Stimulated activated CD4-positive, alpha-beta T cell treated with anti-CD3 and anti-CD28 coated beads, Interleukin-4, amount 100 ng/mL, for 24 hours (primary cell): ENCODE measurements at places on chromosomes 5 and 9.

DNA sequence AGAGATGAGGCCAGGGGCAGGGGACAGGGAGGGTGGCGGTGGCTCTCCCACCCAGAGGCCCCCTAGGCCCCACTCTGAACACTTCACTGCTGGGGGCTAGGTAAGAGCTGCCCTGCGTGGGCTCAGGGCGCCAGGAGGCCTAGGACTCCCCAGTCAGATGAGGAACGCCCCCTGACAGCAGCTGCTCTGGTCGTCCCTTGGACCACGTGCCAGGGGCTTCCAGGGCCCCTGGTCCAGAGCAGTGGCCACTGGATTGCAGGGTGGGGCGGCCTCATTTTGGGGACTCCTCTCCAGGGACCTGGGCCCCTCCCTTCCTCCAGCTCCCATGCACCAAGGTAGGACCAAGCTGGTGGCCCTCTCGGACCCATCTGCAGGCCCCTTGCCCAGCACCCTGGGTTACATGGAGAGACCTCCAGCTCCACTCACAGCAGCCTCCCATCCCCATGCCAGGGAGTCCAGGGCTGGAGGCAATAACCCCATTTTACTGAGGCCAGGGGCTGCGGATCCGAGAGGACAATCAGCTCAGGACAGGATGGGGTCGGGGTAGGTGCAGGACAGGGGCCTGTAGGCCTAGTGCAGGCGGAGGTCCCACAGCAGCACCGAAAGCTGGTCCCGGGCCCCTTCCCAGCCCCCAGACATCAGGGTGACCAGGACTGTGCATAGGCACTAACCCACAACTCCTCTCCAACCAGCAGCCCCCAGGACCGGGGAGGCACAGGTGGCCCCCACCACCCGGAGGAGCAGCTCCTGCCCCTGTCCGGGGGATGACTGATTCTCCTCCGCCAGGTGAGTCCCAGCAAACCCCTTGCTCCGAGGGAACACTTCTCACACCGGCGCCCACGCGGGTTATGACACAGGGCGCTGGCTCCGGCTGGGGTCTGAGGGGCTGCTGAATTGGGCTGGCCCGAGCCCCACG, 1.5 kb downstream of the EGFL7 start:
- no peak for DNase-seq

DNA sequence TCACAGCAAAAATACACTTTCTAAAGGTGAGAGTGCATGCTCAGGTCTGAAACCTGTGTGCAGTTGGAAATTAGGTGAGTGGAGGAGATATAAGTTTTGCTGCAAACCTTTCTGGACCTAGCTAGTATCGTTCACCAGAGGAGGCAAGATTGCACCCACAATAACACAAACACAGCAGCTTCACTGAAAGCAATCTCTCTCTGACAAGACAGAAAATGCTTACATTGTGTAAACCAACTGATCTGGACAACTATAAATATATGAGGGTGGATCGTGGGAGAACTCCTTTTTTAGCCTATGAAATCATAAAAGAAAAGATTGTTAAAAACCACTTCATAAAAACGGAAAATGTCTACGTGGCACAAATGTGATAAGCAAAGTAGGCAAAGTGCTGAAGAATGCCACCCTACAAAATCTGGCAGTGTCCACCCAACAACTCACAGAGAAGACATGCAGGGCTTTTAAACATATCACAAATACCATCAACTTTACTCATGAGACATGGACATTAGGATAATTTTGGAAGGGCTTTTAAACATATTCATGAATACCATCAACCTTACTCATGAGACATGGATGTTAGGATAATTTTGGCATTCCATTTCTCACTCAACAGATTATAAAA, 134.3 kb downstream of the CDH18 start:
- no peak for DNase-seq

DNA sequence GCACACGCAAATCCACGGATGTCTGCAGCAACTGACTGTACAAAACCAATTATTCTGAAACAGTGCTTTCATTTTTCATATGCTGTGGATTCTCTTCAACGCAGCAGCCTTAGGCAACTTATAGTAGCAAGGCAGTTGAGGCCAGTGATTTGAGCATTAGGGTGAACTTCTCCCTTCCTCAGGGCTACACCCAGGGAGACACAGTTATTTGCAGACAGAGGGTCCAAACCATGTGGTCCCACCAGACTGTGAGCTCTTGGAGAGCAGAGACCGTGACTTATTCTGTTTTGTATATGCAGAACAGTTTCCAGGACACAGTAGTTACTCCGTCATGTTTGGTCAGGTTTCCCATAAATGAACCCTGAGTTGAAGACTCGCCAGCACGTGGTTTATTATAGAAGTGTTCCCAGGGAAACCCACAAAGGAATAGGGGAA, 19.0 kb upstream of the WHRN start:
- DNase-seq: no peak

- DNase-seq: no peak
Observed at GRCh38 chr5:151107084-151107483, 26.2 kb upstream of the TNIP1 start.

- DNase-seq: no peak
Observed at GRCh38 chr5:125439243-125439642, 692.8 kb upstream of the ZNF608 start.

- DNase-seq: no peak
Observed at GRCh38 chr9:13088720-13089427, 190.6 kb downstream of the MPDZ start.

- DNase-seq: no peak
Observed at GRCh38 chr5:124025306-124025845, 513.4 kb downstream of the CSNK1G3 start.

DNA sequence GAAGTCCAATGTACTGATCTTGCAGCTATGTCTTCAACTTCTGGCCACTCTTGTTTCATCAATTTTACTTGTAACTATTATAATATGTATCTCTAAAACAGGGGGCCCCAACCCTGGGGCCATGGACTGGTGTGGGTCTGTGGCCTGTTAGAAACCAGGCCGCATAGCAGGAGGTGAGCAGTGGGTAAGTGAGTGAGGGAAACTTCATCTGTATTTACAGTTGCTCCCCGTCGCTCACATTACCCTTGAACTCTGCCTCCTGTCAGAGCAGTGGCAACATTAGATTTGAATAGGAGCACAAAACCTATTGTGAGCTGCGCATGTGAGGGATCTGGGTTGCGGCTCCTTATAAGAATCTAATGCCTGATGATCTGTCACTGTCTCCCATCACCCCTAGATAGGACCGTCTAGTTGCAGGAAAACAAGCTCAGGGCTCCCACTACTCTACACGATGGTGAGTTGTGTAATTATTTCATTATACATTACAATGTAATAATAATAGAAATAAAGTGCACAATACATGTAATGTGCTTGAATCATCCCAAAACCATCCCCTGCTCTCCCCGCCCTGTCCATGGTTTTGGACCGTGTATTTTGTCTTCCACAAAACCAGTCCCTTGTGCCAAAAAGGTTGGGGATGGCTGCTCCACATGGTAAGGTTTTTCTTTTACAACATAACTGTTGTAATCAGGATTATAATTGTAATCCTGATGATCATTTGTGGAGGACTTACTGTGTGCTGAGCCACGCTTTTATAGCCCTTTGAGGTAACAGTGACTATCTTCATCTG, 26.9 kb upstream of the SH3PXD2B start:
- no peak for DNase-seq

- no peak for DNase-seq
Observed at GRCh38 chr5:179764056-179764455, 29.7 kb upstream of the LTC4S start.

GRCh38 chr5:8906303-8906967, 639.4 kb downstream of the SEMA5A start:
- no peak for DNase-seq

- DNase-seq: no peak
Observed at GRCh38 chr9:136329636-136330405, 2.5 kb downstream of the GPSM1 start.

DNA sequence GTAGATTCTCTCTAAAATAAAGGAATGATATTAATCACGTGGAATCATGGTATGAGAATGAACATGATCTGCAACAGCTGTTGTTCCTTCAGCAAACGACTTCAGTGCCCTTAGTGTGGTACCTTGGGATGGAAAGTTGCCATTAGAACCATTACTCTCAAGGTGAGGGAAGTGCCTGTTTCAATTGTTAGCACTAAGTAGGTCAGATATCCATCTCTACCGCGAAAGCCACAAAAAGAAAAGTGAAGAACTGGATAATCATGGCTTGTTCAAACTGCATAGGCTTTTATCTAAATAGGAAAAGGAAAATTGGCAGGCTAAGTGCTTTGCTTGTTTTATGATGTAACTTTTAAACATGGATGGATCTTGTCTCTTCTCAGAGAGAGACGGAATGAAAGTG, 380.7 kb downstream of the MRPS30 start:
- no peak for DNase-seq

GRCh38 chr9:91426123-91426745, 2.6 kb upstream of the NFIL3 start:
- no peak for DNase-seq

- no peak for DNase-seq
Observed at GRCh38 chr5:8456846-8457186, 587.9 kb downstream of the MTRR start.

GRCh38 chr9:82882138-82882537, 180.8 kb downstream of the RASEF start:
- DNase-seq: no peak

DNA sequence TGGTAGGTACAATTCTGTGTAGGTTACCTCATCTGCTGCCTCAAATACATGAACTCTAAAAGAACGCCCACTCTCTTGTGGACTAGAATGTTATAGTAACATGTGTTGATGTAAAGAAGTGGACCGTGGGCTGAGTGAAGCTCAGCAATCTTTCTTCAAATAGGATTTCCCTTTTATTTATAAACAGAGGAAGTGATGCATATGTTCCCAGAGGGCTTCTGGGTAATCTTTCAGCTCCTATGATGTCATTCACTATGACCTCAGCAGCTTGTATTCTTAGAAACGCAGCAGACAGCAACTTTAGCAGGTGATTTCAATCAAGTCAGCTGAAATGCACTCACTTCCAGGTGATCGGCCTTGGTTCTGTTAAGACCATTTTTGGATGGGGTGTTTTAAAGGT, 14.4 kb downstream of the F2RL2 start:
- DNase-seq: no peak

- no peak for DNase-seq
Observed at GRCh38 chr9:133098871-133099270, 22.2 kb downstream of the RALGDS start.

- DNase-seq: no peak
Observed at GRCh38 chr9:134560206-134560605, 81.4 kb upstream of the COL5A1 start.

DNA sequence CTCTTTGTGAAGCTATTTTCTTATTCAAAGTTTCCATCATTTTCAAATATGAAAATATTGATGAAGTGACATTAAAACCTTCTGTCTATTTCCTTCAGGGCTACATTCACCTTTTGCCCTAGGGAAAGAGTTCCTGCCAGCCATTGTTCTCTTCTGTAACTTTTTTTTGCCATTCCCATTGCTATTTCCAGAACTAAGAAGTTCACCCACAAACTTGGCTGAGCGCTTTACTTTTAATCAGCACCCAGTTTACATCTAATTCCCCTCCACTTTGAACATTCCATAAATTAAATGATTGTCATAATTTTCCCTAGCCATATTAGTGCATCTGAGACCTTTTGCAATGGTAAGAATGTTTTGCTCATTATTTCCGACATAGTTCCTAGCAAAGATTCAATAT, 4.4 kb downstream of the IL33 start:
- no peak for DNase-seq

DNA sequence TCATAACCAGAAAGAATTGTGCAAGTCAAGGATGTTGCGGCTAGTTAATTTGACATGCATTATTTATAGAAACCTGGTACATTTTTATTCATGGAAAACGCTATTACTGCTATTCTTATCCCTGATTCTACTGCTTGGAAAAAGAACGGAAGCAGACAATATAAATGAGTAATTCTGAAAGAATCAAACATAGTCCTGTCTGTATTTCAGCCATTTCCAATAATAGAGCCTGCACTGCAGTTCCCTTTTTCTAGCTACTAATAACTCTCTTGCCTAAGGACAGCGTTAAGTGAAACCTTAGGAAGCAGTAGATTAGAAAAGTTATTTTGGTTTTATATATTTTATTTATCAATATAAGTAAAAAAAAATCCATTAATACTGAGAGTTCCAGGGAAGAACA, 414.9 kb downstream of the CYLC2 start:
- no peak for DNase-seq

- no peak for DNase-seq
Observed at GRCh38 chr5:143409926-143410325, 6.4 kb upstream of the NR3C1 start.

DNA sequence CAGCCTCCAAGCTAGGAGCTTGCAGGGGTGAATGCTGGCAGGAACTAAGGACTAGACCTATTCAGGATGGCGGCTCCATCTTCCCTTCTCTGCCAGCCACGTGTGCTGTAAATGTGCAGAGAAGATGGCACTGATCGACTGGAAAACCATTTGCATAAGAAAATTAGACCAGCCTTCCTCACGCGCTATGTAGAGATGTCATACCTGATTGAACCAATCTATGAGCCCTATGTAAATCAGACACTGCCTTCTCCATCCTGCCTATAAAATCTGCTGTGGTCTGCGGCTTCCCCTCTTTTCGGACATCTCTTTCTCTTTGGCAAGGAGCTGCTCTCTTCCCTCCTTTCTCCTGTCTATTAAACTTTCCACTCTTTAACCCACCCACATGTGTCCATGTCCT, 91.6 kb downstream of the NPR3 start:
- no peak for DNase-seq

GRCh38 chr5:112472614-112473013, 53.5 kb upstream of the EPB41L4A start:
- DNase-seq: no peak

- no peak for DNase-seq
Observed at GRCh38 chr5:96121364-96121763, 159.7 kb upstream of the ELL2 start.

- no peak for DNase-seq
Observed at GRCh38 chr9:33123407-33124031, 43.6 kb downstream of the B4GALT1 start.

- DNase-seq: no peak
Observed at GRCh38 chr9:37574241-37574721, 1.9 kb downstream of the FBXO10 start.

- no peak for DNase-seq
Observed at GRCh38 chr5:142009886-142010285, 2.9 kb downstream of the GNPDA1 start.

DNA sequence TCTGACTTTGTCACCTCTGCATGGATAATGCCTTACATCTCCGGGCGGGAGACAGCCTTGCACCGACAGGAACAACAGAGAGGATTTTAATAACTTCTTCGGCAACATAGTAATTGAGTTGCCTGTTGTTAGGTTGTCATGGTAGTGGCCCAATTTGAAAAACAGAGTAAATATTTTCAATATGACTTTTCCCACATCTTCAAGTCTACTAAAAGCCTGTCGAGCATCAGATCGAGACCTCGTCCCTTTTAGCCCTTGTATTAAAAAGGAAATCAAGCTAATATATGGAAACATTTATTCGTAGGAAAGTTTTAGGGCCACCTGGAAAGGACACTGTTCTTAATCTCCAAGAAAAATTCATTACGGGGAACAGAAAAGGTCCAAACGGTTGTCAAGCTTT, 70.8 kb upstream of the FCN2 start:
- no peak for DNase-seq
